ENCODE measurements at places on chromosomes 2 and 18. TPM values are rescaled to one million over a fixed set of nuclear protein-coding genes. Genes with fewer than 3 reads are reported as not detected.

Gene C2orf72
- total RNA-seq = 1.1 TPM

Gene ZNG1B
- total RNA-seq = 41.6 TPM

Gene MROH2A
- total RNA-seq = not detected

Gene ECEL1
- total RNA-seq = not detected

Gene CRYGC
- total RNA-seq = not detected

Gene EGR4
- total RNA-seq = not detected

Gene EIPR1
- 32.4 TPM for total RNA-seq

Gene CREG2
- 0.46 TPM for total RNA-seq

Gene SLC30A3
- total RNA-seq = 0.09 TPM
